Kidney tubule cell (primary cell): ENCODE measurements at places on chromosomes 7 and 10.

GRCh38 chr7:50858528-50859245 is 76.0 kb upstream of the GRB10 start:
- DNase-seq = no peak

DNA sequence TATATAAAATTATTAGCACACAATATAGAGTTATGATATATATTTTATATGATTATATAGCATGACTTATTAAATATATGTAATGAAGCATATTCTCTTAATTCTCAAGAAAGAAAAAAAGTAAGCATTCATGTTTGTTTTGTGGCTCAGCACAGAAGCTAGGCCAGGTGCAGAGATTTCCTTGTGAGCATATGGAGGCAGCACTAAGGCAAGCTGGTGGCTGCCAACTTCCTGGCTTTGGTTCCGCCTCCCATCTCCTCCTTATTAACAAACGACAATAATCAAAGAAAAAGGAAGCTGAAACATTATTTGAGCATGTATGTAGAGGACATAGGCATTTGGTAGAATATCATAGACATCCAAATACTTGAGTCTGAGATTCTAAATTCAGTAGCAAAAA is 130.3 kb downstream of the ST7 start:
- DNase-seq = no peak

GRCh38 chr10:131077724-131078123 is 233.8 kb downstream of the TCERG1L start:
- no peak for DNase-seq

- DNase-seq = peak; percentile 14
Observed at GRCh38 chr7:8433477-8434289, at the start of gene NXPH1. TSS of gene NXPH1 (plus strand) at chr7:8433609.
